ENCODE measurements at places on chromosomes 16 and 17. TPM values are rescaled to one million over a fixed set of nuclear protein-coding genes. Genes with fewer than 3 reads are reported as not detected.

MYH11 gene
- total RNA-seq, result 94.8 TPM

CD300H gene
- total RNA-seq, result 0.76 TPM

DNAH17 gene
- 0.86 TPM for total RNA-seq

TBC1D3G gene
- not detected for total RNA-seq

SLC5A11 gene
- total RNA-seq, result not detected

GLP2R gene
- total RNA-seq, result 1.0 TPM

TBC1D3L gene
- total RNA-seq, result 13.3 TPM

TCAP gene
- total RNA-seq, result 2.6 TPM

DNA sequence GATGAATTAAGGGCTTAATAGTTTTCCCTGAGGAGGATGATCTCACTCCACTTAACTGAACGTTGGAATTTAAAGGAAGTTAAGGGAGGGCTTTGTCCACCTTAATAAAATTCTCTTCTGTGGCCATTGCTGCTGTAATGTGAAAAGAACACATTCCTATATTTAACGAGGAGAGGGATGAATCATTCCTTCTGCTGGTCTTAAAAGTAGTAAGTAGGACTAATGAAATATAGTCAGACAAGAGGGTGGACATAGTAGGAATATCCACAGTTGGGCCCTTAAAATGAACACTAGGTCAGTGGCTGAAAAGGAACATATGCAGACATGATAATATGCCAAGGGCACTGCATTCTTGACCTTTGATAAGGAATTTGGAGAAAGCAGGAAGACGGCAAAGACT is 405.6 kb downstream of the PMP22 start:
- no peak overlapping the region for H3K4me3 ChIP-seq
- H3K27me3 ChIP-seq, result no peaks in the 10 kb centered on the region

- H3K4me1 ChIP-seq, result peaks cover 3% of the 10 kb centered on the region
- H3K36me3 ChIP-seq, result no peaks in the 10 kb centered on the region
- H3K4me3 ChIP-seq, result no peak overlapping the region
Observed at GRCh38 chr17:63534078-63534570, 11.0 kb downstream of the KCNH6 start.

DNA sequence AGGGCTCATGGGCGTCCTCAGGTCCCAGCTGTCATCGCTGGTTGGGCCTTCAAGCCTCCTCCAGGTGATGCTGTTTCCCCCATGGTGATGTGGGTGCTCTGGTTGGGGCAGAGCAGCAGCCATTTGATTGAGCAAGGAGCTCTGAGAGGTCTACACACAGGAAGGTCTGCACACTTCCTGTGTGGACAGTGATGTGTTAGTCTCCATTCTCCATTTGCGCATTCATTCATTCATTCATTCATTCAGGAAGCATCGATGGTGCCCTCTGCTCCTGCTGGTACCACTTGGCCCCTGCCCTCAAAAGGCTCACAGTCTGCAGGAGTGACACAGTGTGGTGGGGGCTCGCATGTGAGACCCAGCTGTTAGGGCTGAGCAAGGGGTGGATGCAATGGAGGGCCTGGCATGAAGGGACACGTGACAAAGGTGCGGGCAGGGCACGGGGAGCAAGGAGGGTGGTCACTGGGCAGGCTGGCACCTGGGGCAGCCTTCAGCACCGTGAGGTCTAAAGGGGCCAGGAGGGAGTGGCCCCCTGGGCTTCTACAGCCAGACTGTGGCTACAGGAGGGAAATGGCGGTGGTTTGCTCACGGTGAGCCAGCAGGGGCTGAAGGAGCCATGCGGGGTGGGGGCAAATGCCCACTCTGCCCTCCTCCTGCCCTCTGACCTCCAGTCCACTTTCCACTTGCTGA is 1.5 kb downstream of the ADGRG3 start:
- H3K27me3 ChIP-seq, result peaks cover 6% of the 10 kb centered on the region
- peak overlapping the region; percentile 39 for H3K4me3 ChIP-seq
- H3K27ac ChIP-seq, result peak overlapping the region; percentile 86
- no peaks in the 10 kb centered on the region for H3K36me3 ChIP-seq

DNA sequence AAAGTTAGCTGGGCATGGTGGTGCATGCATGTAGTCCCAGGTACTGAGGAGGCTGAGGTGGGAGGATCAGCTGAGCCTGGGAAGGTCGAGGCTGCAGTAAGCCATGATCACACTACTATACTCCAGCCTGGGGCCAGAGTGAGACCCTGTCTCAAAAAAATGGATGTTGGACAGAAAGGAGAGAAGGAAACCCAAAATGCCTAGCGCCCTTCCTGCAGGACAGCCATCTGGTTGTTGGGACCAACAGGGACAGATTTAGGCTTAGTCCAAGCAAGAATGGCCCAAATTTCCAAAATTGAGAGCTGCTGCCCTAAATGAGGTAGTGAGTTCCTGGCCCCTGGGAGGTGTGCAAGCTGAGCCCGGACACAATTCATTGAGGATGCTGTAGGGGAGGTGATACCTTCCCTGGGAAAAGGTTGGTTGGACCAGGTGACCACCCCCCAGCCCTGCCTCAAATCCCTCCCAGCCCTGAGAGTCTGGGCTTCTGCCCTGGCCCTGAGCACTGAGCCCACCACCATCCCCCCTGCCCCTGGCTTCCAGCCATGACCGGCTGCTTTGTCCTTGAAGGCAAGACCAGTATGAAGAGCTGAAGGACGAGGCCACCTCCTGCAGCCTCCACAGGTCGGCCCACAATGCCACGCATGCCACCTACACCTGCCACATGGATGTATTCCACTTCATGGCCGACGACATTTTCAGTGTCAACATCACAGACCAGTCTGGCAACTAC is 35.1 kb downstream of the IL21R start:
- H3K27me3 ChIP-seq, result peaks cover 6% of the 10 kb centered on the region
- no peaks in the 10 kb centered on the region for H3K36me3 ChIP-seq
- no peak overlapping the region for H3K27ac ChIP-seq
- no peaks in the 10 kb centered on the region for H3K4me1 ChIP-seq

GRCh38 chr17:27674335-27674734 is 43.3 kb downstream of the LGALS9 start:
- no peaks in the 10 kb centered on the region for H3K27me3 ChIP-seq
- no peak overlapping the region for H3K27ac ChIP-seq
- H3K4me1 ChIP-seq, result no peaks in the 10 kb centered on the region
- no peak for DNase-seq
- H3K36me3 ChIP-seq, result no peaks in the 10 kb centered on the region

GRCh38 chr16:880471-881171 is 80.1 kb upstream of the GNG13 start:
- no peaks in the 10 kb centered on the region for H3K27me3 ChIP-seq
- H3K4me3 ChIP-seq, result no peak overlapping the region
- H3K36me3 ChIP-seq, result peaks cover 21% of the 10 kb centered on the region
- no peaks in the 10 kb centered on the region for H3K4me1 ChIP-seq

DNA sequence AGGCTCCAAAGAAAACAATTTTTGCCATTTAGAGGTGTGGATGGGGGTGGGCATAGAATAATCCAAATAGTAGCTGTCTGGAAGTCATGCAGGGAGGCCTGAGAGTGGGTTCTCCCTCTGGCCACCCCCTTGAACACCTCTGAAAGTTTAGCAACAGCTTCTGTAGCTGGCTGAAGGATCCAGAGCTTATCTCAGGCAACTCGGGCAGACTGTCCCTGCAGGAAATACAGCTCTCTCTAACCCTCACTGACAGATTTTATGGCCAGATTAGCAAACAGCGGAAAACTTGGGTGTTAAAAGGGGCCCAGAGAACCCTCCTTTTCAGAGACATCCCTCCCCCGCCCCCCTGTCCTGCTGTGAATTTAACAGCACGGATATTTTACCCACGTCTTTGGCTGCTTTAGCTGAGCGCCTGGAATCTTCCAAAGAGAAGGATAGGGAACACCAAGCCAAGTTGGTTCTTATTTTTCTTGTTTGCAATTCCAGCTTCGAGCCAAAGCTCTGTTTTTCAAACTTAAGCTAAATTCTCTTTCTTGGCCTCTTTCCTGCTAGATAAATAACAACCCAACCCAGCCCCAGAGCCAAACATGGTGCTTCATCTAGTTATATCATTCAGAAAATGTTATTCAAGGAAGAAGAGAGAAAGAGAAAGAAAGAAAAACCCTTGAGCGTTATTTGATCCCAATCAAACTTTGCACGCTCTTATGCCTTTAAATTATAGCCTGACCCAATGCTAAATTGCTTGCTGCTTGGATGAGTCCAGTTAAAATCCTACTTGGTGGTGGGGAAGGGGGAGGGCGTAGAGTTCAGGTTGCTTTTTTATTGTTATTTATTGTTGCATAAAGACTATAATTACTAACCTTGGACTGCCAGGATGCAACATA is 2.3 kb upstream of the HOXB2 start:
- H3K27ac ChIP-seq, result peak overlapping the region; percentile 34
- peak; percentile 82 for DNase-seq
- no peaks in the 10 kb centered on the region for H3K4me1 ChIP-seq
- peaks cover 100% of the 10 kb centered on the region for H3K27me3 ChIP-seq
- no peaks in the 10 kb centered on the region for H3K36me3 ChIP-seq
- no peak overlapping the region for H3K4me3 ChIP-seq

DNA sequence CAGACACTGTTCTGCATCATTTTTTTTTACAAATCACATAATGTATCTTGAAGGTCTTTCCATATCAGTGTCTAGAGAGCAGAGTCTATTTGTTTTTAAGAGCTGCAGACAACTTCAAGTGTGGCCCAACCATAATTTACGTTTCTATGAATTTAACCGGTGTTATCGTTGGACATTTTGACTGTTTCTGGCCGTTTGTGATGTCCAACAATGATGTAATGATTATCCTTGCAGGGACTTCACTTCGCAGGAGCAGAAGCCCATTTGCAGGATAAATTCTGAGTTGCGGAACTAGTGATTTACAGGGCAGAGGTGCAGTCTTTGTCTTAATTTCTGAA is 26.9 kb upstream of the HLF start:
- no peaks in the 10 kb centered on the region for H3K36me3 ChIP-seq
- DNase-seq, result no peak
- H3K4me3 ChIP-seq, result peak overlapping the region; percentile 47
- H3K27ac ChIP-seq, result peak overlapping the region; percentile 79

DNA sequence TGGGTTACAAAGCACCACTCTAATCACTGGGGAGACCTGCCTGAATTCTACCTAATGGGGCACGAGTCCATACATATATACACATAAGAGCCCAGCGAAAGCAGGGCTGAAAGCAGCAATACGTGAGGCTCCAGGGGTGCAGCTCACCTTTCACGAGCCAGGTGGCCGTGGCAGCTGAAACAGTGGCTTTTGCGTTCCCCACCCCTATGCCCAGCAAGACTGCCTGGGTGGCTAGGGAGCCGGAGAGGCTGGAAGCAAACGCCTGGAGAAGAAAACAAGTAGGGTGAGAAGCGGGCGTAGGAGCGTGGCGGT is 618 bp downstream of the RUSF1 start:
- no peaks in the 10 kb centered on the region for H3K27me3 ChIP-seq
- peaks cover 8% of the 10 kb centered on the region for H3K36me3 ChIP-seq
- peak overlapping the region; percentile 94 for H3K27ac ChIP-seq
- peak overlapping the region; percentile 62 for H3K4me3 ChIP-seq
- H3K4me1 ChIP-seq, result peaks cover 12% of the 10 kb centered on the region
- DNase-seq, result no peak

DNA sequence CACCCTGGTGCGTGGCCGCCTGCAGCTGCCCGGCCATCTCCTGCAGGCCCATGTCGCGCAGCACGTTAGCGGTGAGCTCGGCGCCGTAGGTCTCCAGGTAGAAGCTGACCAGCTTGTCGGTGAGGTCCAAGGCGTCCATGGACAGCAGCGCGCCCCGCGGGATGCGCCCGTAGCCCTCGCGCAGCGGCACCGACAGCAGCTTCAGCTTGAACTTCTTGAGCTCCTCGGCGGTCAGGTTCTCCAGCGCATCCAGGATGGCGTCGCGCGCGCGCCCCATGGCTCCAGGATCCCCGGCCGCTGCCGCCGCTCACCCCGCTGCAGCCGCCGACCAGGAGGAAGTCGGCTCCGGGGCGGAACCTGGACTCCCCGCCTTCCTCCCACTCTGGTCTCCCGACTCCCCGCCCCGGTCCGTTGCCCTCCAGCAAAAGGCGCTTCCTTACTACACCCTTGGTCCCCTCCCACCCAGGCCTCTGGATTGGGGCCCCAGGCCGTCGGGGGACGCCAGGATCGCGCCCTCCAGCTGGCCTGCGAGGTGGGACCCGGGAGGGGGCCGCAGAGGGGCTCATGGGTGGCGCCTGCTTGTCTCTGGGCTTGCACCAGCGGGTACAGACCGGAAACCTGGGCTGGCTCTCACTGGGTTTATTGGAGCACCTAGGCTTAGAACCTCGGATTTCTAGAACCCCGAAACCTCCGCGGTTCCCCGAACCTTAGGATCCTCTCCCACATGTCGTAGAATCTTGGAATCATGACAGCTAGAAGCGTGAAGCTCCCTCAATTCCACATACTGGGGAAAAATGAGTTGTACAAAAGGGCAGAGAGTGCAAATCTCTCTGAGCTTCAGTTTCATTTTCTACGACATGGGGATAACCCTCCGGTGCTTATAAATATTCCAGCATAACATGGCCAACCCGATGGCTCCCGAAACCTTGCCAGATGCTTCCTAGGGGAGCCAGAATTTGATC is at the start of gene PYCARD:
TSS of gene PYCARD (minus strand) at position 347 of the 962 bp plus-strand sequence. CDS start at position 277, 70 bp downstream.
- DNase-seq, result no peak
- no peaks in the 10 kb centered on the region for H3K36me3 ChIP-seq
- H3K27me3 ChIP-seq, result no peaks in the 10 kb centered on the region
- H3K27ac ChIP-seq, result peak within 1 kb of the TSS; percentile 51

DNA sequence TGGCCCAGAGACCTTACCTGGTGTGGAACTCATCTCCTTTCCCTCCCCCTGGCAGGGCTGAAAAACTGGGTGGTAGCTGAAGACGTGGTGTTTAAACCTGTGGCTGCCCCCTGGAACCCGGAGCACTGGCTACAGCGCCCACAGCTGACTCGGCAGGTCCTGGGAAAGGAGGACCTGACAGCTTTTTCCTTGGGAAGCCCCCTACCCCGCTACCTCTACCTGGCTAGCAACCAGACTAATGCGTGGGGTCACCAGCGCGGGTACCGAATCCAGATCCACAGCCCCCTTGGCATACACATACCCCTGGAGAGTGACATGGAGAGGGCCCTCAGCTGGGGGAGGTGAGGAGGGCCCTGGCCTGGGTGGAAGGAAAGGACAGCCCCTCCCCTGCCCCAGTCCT is 2.0 kb upstream of the AOC3 start:
- H3K27me3 ChIP-seq, result no peaks in the 10 kb centered on the region
- no peak overlapping the region for H3K27ac ChIP-seq
- peaks cover 19% of the 10 kb centered on the region for H3K36me3 ChIP-seq
- no peak overlapping the region for H3K4me3 ChIP-seq
- DNase-seq, result no peak

GRCh38 chr17:2636169-2636930 is 42.9 kb downstream of the PAFAH1B1 start:
- H3K27me3 ChIP-seq, result no peaks in the 10 kb centered on the region
- no peak overlapping the region for H3K27ac ChIP-seq
- H3K36me3 ChIP-seq, result no peaks in the 10 kb centered on the region
- DNase-seq, result no peak

GRCh38 chr16:48608452-48608851 is 1.5 kb downstream of the N4BP1 start:
- peaks cover 82% of the 10 kb centered on the region for H3K4me1 ChIP-seq
- H3K27me3 ChIP-seq, result no peaks in the 10 kb centered on the region
- peak overlapping the region; percentile 66 for H3K4me3 ChIP-seq

GRCh38 chr17:79484600-79485418 is 126.0 kb downstream of the RBFOX3 start:
- H3K27me3 ChIP-seq, result peaks cover 78% of the 10 kb centered on the region
- no peak overlapping the region for H3K4me3 ChIP-seq
- no peaks in the 10 kb centered on the region for H3K36me3 ChIP-seq
- no peaks in the 10 kb centered on the region for H3K4me1 ChIP-seq

GRCh38 chr16:26856271-26856670 is 210.5 kb upstream of the C16orf82 start:
- H3K27me3 ChIP-seq, result no peaks in the 10 kb centered on the region
- H3K4me1 ChIP-seq, result no peaks in the 10 kb centered on the region
- H3K27ac ChIP-seq, result no peak overlapping the region
- no peak for DNase-seq
- H3K36me3 ChIP-seq, result no peaks in the 10 kb centered on the region

- no peaks in the 10 kb centered on the region for H3K36me3 ChIP-seq
- no peak for DNase-seq
- H3K27ac ChIP-seq, result no peak overlapping the region
- no peak overlapping the region for H3K4me3 ChIP-seq
- peaks cover 4% of the 10 kb centered on the region for H3K27me3 ChIP-seq
- H3K4me1 ChIP-seq, result no peaks in the 10 kb centered on the region
Observed at GRCh38 chr17:80492343-80493136, 16.1 kb upstream of the NPTX1 start.
